ENCODE measurements at places on chromosomes 6 and 20.

DNA sequence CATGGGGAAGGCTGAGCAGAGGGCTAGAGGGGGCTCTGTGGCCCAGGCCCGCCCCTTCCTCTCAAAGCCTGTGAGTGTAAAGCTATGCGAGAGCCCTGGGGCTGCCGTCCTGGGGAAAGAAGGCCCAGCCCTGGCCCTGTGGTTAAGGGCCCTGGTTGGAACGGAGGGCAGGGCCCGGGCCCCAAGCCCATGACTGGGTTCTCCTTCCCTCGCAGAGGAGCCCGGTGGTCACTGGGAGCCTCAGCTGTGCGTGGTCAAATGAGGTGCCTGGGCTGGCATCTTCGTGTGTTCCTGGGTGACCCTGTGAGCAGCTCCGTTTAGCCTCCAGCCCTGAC is 56.0 kb downstream of the SMOC2 start:
- no peak for DNase-seq

GRCh38 chr20:8335495-8336195 is 203.6 kb downstream of the PLCB1 start:
- no peak for DNase-seq

GRCh38 chr6:16277101-16277981 is 39.0 kb downstream of the GMPR start:
- DNase-seq: peak; percentile 80

DNA sequence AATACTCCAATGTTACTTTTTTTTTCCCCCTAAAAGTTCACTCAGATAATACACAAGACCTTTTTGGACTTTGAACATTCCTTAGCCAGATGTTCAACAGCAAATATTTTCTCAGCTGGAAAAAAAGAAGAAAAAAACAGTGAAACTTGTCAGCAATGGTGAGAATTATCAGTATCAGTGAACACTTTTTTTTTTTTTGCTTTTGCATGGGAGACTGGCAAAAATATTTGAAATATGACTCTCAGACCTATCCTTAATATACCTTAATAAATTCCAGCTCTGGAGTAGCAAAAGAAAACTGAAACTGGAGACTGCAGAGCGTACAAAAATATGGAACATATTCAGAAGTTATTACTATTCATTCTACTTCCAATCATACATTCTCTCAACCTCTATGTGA is 92.3 kb downstream of the RFPL4B start:
- DNase-seq: no peak

- DNase-seq: no peak
These were observed 987 bp downstream of the TMEM181 start for GRCh38 chr6:158560836-158561320.

GRCh38 chr6:122075917-122076316 is 323.5 kb upstream of the HSF2 start:
- DNase-seq: no peak

- DNase-seq: no peak
These were observed 1581.8 kb downstream of the HACE1 start for GRCh38 chr6:103277936-103278335.

DNA sequence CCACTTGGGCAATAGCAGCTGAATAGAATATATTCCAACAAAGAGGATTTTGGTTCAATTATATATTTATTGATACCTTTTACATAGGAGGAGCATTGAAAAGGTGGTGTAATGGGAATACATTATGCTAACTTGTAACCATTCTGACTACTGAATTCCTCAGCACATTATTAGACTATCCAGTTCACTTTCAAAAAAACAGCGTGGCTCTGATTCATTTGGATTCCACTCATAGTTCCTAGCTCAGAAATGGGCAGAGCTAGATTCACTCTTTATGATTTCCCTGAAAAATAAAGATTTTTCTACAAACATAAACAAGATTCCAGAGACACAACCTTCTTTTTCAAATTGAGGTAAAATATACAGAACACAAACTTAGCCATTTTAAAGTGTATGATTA is 9.2 kb upstream of the TRERF1 start:
- DNase-seq: no peak

GRCh38 chr6:15485936-15486335 is 176.9 kb downstream of the DTNBP1 start:
- no peak for DNase-seq

GRCh38 chr6:157528931-157529653 is 148.1 kb downstream of the ZDHHC14 start:
- no peak for DNase-seq

- no peak for DNase-seq
These were observed 10.0 kb downstream of the AFDN start for GRCh38 chr6:167836721-167837120.

- DNase-seq: peak; percentile 1
These were observed 1273.9 kb upstream of the MAP3K7 start for GRCh38 chr6:91860541-91861335.

- no peak for DNase-seq
These were observed 5.3 kb downstream of the GATA5 start for GRCh38 chr20:62470459-62470858.

- DNase-seq: no peak
These were observed 3.1 kb upstream of the TFAP2B start for GRCh38 chr6:50815436-50816114.

DNA sequence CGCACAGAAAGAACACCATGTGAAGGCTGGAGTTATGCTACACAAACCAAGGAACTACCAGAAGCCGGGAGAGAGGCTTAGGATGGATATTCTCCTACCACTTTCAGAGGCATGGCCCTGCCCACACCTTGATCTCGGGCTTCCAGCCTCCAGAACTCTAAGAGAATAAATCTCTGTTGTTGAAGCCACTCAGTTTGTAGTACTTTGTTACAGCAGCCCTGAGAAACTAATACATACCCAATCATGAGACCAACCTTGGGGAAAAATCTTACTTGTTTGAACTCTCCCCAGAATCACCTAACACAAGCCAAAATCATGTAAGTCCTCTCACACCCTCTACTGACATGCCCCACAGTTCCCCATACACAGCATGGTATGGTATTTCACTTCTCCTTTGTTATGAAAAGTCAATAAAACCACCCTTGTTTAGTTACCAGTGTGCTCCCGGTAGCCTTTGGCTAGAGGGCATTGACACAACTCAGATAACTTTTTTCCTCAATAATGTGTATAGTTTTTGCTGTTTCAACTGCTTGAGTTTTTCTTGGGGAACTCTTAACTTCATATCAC is 40.7 kb upstream of the SLC2A12 start:
- DNase-seq: no peak

DNA sequence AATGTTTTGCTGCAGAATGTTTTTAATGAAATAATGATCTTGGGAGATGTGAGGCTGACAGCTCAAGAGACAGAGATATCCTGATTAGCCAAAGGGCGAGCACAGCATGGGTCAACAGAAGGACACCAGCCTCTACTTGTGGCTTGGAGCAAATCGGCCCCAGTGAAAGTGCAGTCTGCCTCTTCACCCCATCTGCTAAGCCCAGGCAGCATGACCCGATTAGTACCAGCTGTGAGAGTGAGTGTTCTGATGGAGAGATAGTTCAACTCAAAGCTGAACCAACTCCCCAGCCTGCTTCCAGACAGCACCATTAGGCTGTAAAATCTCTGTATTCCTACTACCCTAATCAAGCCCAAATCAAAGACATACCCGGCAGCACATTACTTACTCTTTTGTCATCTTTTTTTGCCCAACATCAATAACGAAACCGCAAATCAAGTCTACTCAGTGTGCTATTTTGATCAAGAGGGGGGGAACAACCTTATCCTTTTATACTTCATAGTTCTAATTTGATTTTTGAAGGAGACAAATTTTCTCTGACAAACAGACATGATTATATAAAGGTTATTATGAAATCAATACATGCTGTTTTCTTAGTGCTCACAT is 514.1 kb upstream of the NRSN1 start:
- DNase-seq: no peak

GRCh38 chr20:22909436-22909835 is 125.7 kb upstream of the SSTR4 start:
- no peak for DNase-seq

GRCh38 chr6:44776344-44776743 is 388.8 kb downstream of the CDC5L start:
- DNase-seq: no peak

- DNase-seq: no peak
These were observed 9.0 kb upstream of the PLCB4 start for GRCh38 chr20:9059931-9060330.
